ENCODE measurements at places on chromosomes 2 and 18.

GRCh38 chr2:145854039-145854755 is 1334.3 kb upstream of the ZEB2 start:
- no peak for DNase-seq

- DNase-seq, result no peak
Observed at GRCh38 chr2:32688541-32688940, 60.7 kb downstream of the TTC27 start.

DNA sequence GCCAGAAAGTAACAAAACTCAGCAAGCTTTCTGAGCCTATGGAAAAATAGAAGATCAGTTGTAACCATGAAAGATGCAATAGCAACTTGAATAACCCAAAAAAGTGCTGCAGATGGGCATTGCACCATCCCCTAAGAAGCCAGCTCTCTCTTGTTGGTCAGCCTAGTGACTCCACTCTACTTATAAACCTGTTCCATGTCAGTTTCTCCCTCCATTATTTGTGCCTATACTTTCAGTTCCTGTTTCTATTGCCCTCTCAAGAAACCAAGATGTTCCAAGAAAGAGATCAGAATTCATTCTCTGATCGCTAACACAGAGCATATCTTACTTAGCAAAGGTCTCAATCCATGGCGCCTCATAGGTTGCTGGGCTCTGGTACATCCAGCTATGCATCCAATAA is 170.3 kb upstream of the MAP2 start:
- DNase-seq, result no peak

DNA sequence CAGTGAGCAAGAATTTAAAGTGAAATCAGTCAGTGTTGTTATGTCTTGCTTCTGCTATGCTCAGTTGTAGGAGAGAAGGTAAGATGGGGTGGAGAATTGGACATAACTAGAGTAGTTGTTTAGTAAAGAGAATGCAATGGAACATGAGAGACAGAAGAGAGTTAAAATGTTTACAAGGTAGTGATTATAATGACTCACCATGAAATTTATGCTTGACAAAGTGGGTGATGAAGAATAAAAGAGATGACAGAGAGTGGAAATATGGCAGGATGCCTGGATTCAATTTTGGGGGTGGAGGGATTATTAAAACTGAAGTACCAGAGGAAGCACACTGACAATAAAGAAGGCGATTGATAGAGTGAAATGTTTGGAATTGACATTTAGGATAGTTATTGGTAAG is 10.6 kb downstream of the SCG2 start:
- DNase-seq, result no peak

DNA sequence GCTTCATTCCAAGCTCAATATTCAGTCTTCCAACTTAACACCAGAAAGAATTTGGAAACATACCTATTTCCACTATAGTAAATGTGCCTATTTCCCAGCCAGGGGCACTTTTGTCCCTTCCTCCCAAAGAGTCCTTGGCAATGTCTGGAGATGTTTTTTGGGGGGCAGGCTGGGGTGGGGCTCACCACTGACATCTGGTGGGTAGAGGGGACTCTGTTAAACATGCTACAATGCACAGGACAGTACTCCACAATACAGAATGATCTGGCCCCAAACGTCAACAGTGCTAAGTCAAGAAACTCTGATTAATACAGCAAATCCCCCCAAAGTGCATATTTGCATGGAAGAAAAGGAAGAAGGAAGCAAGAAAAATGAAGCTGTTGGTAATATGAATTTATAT is 61.7 kb downstream of the SMIM21 start:
- no peak for DNase-seq

DNA sequence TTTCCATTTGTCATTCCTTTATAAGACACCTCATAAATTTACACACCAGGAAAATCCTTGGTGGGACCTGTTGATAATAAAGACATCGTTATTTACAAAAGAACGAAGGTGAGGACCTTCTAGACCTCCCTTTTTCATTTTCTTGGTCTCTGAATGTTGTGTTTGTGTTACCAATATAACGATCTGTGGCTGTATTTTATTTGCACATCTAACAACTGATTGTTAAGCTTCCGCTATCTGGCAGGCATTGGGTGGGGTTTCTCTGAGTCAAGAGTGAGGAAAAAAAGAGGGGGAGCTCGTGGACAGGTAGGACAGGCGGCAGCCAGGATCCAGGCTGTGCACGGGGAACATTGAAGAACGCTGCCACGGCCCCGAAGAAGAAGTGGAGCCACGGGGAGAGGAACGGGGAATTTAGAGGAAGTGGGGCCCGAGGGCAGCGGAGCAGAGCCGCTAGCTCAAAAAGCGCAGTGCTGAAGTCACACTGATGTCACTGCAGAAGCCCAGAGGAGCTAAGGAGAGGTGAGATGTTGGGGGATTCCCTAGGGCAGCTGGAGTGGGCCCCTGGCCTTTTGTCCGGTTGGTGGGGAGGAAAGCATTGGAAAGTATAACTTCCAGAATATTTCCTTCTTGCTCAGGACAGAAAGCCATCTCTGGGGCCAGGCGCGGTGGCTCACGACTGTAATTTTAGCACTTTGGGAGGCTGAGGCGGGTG is 20.9 kb upstream of the DNMT3A start:
- no peak for DNase-seq

DNA sequence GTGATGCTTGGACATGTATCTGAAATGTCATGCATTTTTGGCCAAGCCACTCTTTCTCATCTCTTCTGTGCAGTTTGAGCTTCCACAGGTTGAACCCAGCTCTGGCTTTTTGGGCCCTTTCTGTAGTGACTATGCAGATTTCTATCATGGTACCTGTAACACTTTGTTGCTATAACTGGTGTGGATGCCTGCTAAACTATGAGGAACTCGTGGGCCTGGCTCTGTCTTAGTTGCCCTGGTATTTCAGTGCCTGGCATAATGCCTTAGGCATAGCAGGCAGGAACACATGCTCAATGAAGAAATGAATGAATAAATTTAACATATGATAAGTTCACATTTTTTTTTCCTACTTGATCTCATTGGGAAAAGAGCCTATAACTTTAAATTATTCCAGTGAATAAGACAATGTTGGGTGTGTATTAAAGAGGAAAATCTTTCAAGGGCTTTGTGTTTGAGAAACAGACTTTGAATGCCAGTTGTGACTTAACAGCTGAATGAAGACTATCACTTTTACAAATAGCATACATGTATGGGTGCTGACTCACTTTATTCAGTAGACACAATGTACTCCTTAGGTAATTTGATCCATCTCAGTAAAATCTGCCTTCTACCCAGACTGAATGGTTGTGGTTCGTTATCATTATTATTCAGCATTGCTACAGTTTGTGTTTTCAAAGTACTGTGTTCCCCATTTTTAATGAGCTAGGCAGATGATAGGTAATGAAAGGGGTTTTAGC is 86.4 kb upstream of the MAP4K3 start:
- no peak for DNase-seq

GRCh38 chr2:232870766-232871371 is 805 bp downstream of the SNORC start:
- DNase-seq, result no peak

GRCh38 chr2:1588978-1589621 is 155.2 kb downstream of the PXDN start:
- no peak for DNase-seq

- DNase-seq, result no peak
Observed at GRCh38 chr2:96584017-96584416, 47.5 kb downstream of the ARID5A start.

DNA sequence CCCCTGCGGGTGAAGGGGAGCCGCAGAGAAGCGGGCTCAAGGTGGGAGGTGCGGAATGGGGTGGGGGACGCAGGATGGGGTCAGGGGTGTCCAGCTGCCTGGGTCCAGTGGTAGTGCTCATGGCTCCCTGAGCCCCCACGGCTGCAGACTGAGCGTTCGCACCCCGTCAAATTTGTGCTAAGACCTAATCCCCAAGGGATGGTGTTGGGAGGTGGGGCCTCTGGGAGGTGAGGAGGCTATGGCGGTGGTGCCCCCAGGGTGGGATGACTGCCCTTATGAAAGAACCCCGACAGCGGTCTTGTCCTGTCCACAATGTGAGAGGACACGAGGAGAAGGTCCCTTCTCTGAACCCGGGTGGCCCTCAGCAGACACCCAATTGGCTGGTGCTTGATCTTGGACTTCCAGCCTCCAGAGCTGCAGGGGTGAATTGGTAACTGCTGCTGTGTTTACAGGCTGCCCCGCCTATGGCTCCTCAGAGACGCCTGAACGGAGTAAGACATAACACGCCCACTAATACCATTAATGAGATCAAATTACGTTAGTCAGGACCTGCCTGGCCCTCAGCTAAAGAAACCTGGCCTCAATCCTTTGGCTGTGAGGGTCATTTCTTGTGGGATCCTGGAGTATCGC is 42.6 kb downstream of the PXDN start:
- DNase-seq, result no peak

DNA sequence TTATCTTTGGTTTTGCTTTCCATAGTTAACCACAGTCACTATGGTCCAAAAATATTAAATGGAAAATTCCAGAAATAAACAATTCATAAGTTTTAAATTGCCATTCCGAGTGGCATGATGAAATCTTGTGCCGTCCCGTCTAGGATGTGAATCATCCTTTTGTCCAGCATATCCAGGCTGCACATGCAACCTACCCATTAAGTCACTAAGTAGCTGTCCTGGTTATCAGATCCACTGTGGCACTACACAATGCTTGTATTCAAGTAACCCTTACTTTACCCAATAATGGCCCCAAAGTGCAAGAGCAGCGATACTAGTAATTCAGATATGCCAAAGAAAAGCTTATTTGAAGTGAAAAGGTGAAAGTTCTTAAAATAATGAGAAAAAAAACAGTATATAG is 10.7 kb downstream of the USP34 start:
- DNase-seq, result no peak

DNA sequence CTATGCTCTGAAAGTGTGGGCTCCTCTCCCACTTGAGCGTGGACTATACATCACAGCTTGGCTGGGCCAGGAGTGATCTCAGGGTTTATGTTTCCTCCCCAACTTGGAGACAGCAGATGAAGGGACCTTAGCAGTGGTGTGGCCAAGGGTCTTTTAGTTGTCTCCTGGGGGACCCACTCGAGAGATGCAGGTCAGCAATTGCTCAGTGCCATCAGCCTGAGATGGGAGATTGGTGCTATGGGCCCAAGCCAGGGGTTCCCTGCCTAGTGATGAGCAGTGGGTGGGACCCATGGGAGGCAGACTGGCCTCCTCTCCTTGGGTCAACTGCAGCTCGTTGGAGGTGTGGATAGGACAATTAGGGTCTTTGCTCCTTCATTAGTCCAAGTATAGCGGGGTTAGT is 510.5 kb upstream of the FSHR start:
- no peak for DNase-seq

DNA sequence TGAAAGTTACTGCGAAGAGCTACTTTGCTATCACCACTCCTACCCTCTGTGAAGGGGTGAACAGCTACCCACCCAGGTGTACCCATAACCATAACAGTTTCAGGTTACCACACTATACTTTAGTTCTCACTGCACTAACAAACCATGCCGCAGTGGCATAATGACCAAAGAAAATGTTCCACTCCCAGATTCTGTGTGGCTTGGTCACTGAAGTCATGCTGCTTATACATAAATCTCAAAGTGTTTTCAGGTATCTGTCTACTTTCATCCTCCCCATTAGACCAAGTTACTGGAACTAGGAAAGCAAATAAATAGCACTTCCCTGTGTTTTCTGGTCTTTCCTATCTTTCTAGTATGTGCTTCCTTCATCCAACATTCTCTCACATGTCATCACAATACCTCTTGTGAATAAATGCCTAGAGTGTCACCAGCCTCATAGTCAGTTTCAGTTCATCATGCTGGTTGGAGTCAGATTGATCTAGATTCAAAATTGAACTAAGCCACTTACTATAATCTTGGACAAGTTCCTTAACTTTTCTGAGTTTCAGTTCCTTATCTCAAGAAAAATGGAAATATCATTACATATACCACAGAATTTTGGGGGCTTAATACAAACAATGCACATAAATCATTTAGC is 293.6 kb downstream of the FSIP2 start:
- DNase-seq, result no peak

DNA sequence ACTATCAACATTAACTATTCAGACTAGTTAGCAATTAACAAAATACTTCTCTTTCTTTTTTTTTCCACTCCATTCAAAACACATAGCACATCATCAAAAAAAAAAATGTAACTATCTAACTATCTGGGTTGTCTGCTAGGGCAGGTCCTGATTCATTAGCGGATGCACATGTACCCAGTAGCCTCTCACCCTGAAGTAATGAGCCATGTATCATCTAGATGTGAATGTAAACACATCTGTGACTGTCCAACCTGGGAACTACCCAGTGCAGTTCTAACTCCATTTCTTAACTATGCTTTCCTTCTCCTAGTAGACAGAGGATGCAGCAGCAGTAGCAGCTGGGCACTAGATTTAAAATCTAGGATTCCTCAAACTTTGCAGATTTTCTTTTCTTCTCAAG is 183.1 kb upstream of the PIK3C3 start:
- DNase-seq, result no peak

DNA sequence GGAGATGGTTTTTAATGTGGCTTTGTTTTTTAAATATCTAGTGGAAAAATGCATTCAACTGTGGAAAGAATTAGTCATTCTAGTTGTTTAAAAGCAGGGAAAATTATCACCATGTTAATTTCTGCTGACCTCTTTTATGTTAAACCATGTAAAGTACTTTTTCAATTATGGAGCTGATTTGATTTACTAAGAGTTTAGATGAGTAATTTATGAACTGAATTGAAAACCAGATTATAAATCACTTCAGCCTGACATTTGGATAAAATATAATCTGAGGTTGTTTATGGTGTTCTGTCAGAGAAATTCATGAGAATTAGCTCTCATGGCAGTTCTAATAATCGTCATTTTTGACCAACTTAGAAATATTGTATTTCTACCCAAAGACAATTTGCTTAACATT is 11.6 kb downstream of the ITGA4 start:
- no peak for DNase-seq

Data from activated CD4-positive, alpha-beta T cell treated with anti-CD3 and anti-CD28 coated beads, Interleukin-2, amount 50 U/mL, for 24 hours (primary cell).